ENCODE measurements at places on chromosomes 11 and 22.

DNA sequence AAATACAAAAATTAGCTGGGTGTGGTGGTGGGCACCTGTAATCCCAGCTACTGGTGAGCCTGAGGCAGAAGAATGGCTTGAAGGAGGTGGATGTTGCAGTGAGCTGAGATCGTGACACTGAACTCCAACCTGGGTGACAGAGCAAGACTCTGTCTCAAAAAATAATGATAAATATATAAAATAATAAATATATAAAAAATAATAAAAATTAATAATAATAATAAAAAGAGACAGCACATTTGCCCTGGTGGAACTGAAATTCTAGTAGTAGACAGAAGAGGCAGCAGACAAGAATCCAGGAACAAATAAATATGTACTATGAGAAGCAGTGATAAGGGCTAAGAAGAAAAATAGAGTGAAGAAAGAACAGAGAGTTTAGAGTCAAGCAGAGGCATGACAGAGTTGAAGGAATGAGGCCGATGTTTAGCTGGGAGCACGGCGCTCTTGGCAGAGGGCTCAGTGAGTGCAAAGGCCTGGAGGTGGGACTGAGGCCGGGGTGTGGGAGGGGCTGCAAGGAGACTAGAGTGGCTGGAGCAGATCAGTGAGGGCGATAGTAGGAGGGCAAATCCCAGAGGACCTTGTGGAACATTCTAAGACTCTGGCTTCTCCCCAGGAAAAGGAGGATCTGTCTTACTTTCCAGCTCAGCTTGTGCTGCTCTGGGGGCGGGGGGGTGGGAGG is 410.3 kb downstream of the MN1 start:
- DNase-seq, result no peak

DNA sequence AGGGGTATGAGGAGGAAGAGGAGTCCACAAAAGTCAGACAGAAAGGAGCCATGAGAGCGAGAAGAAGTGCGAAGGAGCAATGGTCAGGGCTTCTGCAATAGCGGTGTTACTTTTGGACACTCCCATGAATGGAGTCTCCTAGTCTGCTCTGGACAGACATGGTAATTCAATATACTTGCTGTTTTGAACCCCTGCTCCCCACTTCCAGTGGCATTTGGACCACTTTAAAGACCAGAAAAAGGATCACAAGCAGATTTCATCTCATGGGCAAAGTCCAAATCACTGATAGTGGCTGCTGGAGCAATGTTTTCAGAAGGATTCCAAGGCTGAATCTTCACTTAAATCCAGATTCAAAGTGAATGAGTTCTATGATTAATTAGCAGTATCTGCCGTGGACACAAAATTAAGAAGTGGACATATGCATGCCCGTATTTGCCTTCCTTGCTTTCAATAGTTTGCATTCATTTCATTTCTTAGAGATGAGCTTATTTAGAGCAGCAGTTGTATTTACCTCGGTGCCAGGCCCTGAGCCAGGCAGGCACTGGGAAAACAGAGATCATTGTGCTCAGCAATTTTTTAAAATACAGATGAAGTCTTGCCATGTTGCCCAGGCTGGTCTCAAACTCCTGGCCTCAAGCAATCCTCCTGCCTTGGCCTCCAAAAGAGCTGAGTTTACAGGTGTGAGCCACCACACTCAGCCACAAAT is 72.0 kb downstream of the SLC1A2 start:
- DNase-seq, result no peak

DNA sequence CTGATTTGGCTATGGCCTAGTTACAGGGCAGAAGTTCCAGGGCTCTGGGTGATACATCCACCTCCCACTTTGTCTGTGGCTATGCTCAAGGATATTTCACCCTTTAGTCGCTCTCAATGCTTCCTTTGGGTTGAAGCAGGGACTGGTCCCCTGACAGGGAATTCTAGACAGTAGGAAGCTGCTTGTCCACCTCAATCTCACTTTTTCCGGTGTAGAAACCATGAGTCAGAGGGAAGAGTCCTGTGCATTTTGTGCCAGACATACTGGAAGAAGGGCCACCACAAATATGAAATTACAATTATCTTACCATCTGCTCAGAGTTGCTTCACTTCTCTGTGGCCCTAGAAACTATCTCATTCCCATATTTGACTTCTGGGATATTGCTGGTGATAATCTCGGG is 413.7 kb upstream of the FAT3 start:
- DNase-seq, result no peak

DNA sequence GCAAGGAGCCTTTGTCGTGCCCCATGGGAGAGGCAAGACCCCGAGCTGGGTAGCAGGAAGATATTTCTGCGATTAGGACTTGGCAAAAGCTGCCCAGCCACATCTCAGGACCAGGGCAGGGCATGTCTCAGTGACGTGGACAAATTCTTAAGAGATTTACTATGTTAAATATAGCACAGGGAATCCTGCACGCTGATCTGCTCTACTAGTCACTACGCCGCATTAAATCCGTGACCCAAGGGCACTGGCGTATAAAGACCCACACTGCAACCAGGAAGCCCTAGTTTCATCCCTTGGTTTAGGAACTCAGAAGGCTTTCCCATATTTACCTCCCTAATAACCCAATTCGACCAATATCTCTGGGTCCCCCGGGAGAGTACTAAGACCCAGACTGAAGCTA is 35.1 kb downstream of the AP1B1 start:
- no peak for DNase-seq

GRCh38 chr22:30969532-30970355 is 679 bp downstream of the TUG1 start:
- DNase-seq, result peak; percentile 27

DNA sequence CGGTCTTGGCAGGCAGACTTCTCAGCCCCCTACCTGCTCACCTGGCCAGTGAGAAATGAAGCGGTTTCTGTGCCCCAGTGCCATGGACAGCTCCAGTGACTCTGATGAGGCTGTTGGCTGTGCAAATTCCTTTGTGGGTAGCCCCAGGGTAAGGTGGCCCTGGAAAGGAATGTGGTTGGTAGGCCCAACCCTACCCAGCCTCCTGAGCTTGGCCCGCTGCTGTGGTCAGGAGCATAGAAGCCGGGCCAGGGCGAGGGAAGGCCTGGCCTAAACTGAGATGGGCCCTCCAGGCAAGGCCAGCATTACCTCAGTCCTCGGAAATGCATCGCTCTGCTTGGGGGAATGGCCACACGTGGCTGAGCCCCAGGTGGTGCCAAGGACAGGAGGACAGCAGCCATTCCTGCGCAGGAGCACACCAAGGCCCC is 16.9 kb downstream of the DAGLA start:
- DNase-seq, result no peak

DNA sequence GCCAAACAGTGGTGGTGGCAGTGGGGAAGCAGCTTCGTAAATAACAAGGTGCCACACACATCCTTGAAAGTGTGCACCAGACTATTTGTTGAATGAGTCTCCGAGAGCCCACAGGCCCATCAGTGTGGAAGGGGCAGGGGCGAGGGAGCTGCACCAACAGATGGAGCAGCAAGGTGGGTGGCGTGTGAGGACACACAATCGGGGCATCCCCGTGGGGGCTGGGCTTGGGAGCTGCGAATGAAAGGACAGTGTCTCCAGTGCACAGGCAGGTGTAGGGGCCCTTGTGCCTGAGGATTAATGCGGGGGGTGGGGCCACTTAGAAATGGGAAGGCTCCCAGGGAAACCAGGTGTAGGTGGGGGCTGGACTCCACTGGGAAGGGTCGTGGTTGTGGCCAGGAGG is 2.8 kb downstream of the NRXN2 start:
- DNase-seq, result no peak

Measured in GM12864 (cell line).